ENCODE measurements at places on chromosomes 5 and 9.

GRCh38 chr5:93603793-93604643, 21.0 kb downstream of the NR2F1 start:
- DNase-seq: no peak

GRCh38 chr5:154721481-154722058, 33.6 kb upstream of the LARP1 start:
- DNase-seq: no peak

DNA sequence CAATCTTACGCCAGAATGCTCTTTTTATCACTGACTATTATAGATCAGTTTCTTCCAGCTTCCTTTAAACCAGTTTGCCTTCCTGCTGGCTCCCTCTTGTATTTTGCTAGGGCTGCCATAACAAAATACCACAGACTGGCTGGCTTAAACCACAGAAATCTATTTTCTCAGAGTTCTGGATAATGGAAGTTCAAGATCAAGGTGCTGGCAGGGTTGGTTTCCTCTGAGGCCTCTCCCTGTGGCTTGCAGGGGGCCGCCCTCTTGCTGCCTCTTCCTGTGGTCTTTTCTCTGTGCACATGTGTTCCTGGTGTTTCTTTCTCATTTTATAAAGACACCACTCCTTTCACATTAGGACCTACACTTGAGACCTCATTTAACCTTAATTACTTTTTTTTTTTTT, 6.8 kb upstream of the FXN start:
- DNase-seq: no peak

DNA sequence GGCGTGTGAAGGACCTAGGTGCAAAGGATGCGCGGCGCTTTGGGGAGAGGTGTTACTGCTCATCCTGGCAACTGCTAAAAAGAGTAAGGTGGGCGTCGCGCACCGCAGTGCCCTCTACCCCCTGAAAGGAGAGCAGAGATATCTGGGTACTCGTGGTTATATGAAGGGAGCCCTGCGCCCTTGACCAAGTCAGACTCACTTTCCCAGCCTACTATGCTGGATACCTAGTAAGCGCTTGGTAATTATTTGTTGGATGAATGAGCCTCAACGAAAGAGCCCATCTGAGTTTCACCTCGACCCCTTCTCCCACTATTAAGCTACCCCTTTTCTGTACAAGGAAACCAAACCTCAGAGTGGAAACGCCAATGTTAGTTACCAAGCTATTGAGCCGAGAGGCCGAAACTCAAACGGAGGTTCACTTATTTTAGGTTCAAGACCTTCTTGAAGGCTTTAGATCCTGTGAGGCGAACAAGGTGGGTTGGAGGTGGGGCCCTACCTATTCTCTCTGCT, 8.0 kb downstream of the LHX6 start:
- DNase-seq: no peak

- no peak for DNase-seq
Measured at GRCh38 chr5:76896196-76896595, 46.4 kb downstream of the S100Z start.
